Iris pigment epithelial cell (primary cell): ENCODE measurements at places on chromosomes 16 and 17.

DNA sequence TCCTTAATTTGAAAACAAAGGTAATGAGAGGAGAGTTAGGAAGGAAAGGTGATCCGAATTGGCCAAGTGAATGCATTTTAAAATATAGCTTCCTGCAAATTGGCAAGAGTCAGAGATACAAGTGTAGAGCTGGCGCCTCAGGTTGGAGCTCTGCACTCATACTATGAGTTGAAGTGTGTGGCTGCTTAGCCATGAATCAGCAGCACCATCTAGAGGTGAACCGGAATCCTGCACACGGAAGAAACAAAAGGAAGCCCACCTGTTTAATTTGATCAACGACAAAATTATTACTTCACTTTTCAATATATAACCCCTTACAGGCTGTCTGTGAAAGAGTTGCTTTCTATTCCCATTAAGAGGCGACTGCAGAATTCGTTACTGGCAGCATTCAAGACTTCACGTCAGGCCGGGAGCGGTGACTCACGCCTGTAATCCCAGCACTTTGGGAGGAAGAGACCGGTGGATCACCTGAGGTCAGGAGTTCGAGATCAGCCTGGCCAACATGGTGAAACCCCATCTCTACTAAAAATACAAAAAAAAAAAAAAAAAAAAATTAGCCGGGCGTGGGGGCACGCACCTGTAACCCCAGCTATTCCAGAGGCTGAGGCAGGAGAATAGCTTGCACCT, 1253.7 kb upstream of the CDH8 start:
- peak; percentile 1 for DNase-seq

- DNase-seq: peak; percentile 47
Measured at GRCh38 chr17:28334171-28334570, 1.1 kb downstream of the IFT20 start.

DNA sequence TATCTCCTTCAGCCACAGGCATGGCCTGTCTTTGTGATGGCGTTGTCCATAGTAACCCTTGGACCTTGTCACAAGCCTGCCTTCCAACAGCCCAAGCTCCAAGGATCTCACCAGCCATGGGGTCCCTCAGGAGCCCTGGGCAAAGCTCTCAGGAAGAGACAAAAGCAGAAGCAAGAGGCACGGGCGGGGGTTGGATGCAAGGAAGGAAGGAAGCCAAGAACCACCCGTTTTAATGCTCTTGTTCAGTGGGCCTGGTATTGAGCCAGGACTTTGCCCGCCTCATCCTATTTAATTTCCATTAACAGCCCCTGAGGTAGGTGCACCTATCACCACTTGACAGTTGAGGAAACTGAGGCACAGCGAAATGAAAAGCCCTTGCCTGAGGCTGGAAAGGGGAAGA, 32.3 kb upstream of the GOSR2 start:
- no peak for DNase-seq

DNA sequence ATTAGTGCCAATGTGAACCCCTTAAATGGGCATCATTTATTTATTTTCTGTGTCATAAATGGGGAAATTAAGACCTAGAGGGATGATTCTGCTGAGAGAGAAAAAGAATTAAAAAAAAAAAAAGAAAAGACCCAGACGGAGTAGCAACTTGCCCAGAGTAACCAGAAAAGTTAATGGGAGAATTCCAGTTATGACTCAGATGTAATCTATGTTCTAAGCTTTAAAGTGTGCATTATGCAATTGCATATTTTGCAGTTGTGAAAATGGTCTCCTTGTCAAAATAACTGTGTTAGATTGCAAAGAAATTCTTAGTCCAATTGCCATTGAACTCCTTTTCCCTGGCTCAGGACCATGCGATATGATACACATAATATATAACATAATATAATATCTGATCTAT, 38.6 kb upstream of the TBX2 start:
- DNase-seq: peak; percentile 88

DNA sequence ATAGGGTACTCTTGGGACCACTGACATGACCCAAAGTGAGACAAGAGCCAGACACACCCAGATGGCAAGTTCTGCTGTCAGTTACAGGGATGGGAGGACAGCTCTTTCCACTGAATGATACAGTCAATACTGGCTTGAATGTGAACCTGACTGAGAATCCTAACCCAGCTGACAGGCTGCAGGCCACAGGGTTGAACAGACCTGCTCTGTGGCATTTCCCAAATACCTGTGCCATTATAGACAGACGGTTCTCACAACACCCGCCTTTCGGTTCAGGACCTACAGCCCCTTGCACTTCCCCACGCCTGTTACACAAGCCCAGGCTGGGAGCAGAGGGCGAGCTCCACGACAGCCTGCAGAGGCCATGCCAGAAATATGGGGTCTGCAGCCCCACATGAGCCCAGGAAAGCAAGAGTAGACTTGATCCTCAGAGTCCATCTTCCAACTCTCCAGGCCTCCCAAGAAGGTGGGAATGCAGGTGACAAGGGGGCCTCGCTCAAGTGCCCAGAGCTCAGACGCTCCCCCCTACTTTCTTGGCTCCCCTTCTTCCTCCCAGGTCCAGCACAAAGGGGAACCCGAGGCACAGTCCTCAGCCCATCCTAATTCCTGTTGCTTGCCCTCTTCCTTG, 314.3 kb downstream of the SOX9 start:
- DNase-seq: no peak

DNA sequence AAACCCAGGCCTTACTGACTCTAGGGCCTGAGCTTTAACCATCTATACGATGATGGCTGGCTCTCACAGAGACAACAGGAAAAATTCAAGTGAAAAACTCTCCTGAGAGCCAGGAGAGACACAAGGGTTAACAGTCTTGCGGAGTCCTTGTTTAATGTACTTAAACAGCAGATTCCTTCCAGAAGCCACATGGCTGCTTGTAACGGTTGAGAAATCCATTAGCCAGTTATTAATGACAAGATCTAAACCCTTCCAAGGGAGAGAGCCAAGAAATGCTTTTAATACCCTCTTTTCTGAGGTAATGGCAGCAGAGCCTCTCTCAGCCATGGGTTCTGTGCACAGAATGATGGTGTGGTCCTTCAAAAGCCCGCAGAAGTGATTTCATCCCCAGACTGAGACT, 5.2 kb upstream of the ALDOA start:
- no peak for DNase-seq

DNA sequence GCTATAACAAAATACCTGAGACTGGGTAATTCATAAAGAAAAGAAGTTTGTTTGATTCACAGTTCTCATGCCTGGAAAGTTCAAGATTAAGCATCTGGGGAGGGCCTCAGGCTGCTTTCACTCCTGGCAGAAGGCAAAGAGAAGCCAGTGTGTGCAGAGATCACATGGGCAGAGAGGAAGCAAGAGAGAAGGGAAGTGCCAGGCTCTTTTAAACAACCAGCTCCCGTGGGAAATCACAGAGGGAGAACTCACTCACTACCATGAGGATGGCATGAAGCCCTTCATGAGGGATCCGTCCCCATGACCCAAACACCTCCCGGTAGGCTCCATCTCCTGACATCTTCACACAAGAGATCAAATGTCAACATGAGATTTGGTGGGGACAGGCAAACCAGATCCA, 501.6 kb downstream of the MAF start:
- DNase-seq: no peak

DNA sequence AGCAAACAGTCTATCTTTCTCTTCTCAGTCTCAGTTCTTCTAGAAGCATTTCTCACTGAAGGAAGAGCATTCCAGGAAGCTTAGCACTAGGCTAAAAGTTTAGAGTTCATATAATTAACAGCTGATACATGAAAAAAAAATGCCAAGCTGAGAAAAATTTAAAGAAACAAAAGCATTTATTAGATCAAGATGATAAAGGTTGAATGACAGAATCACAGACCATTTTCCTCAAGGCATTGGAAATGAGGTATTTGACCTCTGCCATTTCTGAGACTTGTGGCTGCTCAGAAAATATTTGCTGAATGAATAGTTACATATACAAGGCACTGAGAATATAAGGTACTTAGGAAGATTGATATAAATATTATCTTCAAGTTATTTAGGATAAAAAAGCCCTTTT, 901.6 kb upstream of the GOT2 start:
- DNase-seq: peak; percentile 37

DNA sequence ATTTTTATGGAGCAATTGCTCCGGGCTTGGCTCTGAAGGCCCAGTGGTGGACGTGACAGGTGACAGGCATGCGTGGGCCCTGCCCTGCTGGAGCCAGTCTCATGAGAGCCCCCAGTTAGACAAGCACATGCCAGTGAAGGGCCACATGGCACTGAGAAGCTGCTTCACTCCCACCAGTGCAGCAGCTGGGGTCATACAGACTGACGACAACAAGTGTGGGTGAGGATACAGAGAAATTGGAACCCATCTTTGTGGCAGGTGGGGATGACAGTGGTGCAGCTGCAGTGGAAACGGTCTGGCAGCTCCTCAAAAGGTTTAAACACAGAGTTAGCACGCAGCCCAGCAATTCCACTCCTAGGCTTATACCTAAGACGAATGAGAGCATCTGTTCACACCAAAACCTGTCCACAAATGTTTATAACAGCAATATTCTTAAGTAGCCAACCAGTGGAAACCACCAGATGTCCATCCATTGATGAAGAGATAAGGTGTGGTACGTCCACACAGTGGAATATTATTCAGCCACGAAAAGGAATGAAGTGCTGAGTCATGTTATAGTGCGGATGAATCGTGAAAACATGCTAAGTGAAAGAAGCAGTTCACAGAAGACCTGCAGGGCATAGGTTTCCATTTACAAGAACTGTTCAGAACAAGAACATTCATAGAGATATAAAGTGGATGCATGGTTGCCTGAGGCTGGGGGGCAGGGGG, 12.5 kb upstream of the CIBAR2 start:
- peak; percentile 18 for DNase-seq

DNA sequence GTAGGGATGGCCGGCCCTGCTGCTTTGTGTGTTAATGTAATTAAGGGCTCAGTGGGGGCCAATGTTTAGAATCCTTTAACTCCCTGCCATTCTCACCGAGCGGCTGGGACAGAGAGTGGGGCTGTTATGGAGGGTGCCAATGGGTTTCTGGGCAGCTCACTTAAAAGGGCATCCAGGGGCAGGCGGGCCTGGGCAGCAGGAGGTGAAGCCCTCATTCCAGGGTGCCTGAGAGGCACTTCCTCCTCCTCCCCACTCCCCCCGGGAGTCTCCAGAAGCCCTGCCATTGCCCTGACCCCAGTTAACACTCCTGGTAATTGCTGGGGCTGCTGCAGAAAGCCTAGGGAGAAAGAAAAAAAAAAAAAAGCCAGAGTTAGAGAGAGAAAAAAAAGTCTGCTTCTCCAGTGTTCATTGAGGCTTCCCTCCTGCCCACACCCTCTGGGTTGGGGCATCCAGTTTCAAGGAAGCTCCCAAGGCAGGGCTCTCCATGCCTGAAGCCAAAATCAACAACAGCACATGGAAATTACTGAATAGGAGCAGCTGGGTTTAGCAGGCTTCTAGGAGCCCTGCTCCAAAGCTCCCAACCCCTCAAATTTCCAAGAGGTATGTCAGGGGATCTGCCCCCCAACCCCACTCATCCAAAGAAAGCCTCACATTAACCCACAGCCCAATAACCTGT, 28.0 kb downstream of the CUEDC1 start:
- peak; percentile 54 for DNase-seq

- DNase-seq: no peak
Measured at GRCh38 chr16:67531247-67531646, 2.6 kb downstream of the RIPOR1 start.

DNA sequence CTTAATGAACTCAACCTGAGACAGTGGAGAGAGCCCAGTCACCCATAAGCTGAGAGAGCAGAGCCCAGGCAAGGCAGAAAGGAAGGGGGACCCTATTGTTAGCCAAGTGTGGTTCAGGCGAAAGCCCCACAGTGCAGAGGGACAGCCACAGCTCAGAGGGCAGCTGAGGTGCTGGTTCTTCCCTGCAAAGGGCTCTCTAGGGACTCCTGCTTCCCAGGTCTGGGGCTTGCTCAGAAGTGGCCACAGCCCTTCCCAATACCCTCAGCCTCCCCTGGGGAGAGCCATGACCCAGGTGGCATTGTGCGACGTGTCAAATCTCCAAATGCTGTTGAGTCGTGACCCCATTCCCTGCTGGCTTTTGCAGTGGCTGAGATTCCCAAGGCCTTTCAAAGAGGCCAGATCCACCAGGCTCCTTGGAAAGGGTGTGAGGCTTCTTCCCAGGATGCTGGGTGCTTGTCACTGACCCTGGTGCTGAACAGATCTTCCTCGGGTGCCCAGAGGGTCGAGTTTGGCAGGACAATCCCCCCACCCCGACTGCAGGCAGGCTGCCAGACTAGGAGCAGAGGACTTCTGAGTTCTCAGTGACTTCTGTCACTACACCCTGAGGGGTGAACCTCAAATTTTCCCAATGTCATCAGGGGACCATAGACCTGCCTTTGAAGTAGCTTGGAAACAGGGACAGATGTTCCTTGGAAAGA, 2.5 kb upstream of the CCL17 start:
- no peak for DNase-seq

GRCh38 chr17:18158022-18158600, 25.5 kb upstream of the ALKBH5 start:
- DNase-seq: peak; percentile 92

DNA sequence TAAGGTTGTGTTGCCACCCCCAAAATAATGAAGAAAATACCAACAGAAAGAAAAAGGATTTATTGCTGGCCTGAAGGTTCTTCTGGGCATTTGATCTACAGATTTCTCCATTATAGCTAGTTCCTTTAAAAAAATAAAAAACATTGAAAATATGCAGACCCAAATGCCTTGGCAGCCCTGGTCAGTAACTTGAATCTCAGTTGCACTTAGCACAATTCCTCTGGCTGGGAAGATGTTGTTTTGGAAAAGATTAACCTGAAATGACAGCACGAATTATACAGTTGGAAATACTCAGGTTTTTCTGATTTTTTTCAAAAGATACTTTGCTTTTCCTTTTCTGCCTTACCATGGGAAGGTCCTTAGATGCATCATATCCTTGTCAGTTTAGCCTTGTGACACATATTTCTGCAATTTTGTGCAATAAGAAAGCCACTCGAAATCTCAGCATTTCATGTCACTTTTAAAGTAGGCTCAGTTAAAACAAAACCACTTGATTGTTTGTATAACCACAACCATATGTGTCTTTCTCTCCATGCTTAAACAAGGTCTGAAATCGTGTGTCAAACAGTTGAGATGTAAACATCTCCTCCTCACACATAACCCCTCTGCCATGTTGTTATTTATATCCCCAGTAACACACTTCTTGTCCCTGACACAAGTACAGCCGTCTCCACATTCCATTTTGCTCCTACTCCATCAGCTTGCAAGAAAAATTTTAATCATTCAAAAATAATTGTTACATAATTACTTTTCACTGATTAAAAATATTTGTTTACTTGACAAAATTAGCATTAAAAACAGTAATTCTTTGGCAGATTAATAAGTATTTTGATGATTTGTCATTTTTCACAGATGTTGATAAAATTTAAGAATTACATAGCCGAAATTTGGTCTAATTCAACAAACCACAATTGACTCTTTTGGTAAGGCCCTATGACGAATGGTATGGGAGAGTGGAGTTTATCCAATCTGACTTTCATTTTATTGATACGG, 61.1 kb downstream of the SIAH1 start:
- no peak for DNase-seq
